ENCODE measurements at places on chromosomes 5 and 9. TPM values are rescaled to one million over a fixed set of nuclear protein-coding genes. Genes with fewer than 3 reads are reported as not detected.

GRCh38 chr5:139964994-139965565 lies 78.0 kb downstream of the NRG2 start:
- peaks cover 16% of the 10 kb centered on the region for H3K4me1 ChIP-seq
- no peak overlapping the region for H3K4me3 ChIP-seq
- no peak for DNase-seq
- no peaks in the 10 kb centered on the region for H3K27me3 ChIP-seq

- H3K27ac ChIP-seq = no peak overlapping the region
- DNase-seq = no peak
- H3K4me3 ChIP-seq = no peak overlapping the region
- H3K36me3 ChIP-seq = no peaks in the 10 kb centered on the region
- no peaks in the 10 kb centered on the region for H3K27me3 ChIP-seq
Measured at GRCh38 chr9:12274577-12274976, 418.6 kb upstream of the TYRP1 start.

- no peaks in the 10 kb centered on the region for H3K36me3 ChIP-seq
- H3K27ac ChIP-seq = no peak overlapping the region
Measured at GRCh38 chr5:3126639-3127038, 375.2 kb upstream of the IRX2 start.

- H3K4me1 ChIP-seq = no peaks in the 10 kb centered on the region
- H3K27ac ChIP-seq = no peak overlapping the region
- DNase-seq = no peak
- no peaks in the 10 kb centered on the region for H3K36me3 ChIP-seq
Measured at GRCh38 chr5:62263401-62263800, 42.6 kb upstream of the KIF2A start.

GRCh38 chr5:137737349-137738131 lies 1.7 kb upstream of the KLHL3 start:
- H3K4me1 ChIP-seq = no peaks in the 10 kb centered on the region
- H3K36me3 ChIP-seq = no peaks in the 10 kb centered on the region
- no peak overlapping the region for H3K4me3 ChIP-seq
- H3K27ac ChIP-seq = no peak overlapping the region
- DNase-seq = no peak

GRCh38 chr5:172715421-172715780 lies 55.6 kb downstream of the DUSP1 start:
- no peak for DNase-seq
- no peak overlapping the region for H3K27ac ChIP-seq
- H3K36me3 ChIP-seq = no peaks in the 10 kb centered on the region
- H3K27me3 ChIP-seq = no peaks in the 10 kb centered on the region
- H3K4me1 ChIP-seq = no peaks in the 10 kb centered on the region

DNA sequence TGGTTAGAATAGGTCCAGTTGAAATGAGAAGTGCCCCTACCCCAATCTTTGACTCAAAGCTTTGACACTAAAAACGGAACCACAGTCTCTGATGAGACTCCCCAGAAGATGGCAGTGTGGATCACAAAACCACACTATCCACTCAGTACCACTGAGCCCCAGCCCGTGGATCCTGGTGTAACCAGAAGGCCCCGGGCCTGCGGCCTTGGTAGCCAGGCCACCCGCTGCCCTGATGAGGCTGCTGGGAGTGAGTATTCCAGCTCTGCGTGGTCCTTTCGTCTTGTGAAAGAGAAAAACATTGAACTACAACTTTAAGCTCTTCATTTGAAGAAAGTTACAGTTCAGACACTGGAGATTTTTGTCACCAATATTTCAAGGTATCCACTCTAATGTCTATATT lies 42.2 kb upstream of the FBP1 start:
- peaks cover 35% of the 10 kb centered on the region for H3K4me1 ChIP-seq
- no peak overlapping the region for H3K4me3 ChIP-seq
- H3K27me3 ChIP-seq = no peaks in the 10 kb centered on the region
- H3K36me3 ChIP-seq = no peaks in the 10 kb centered on the region

GRCh38 chr9:17739022-17739421 lies 160.2 kb downstream of the SH3GL2 start:
- DNase-seq = no peak
- no peak overlapping the region for H3K27ac ChIP-seq
- no peaks in the 10 kb centered on the region for H3K4me1 ChIP-seq
- no peak overlapping the region for H3K4me3 ChIP-seq
- no peaks in the 10 kb centered on the region for H3K27me3 ChIP-seq

SPATA31A3 gene
- polyA plus RNA-seq = not detected

PCDHB13 gene
- polyA plus RNA-seq = 0.85 TPM

PLEKHG4B gene
- 0.21 TPM for polyA plus RNA-seq
